NCI-H460 (cell line): ENCODE measurements at places on chromosomes 3 and 15. TPM values are rescaled to one million over a fixed set of nuclear protein-coding genes. Genes with fewer than 3 reads are reported as not detected.

DNA sequence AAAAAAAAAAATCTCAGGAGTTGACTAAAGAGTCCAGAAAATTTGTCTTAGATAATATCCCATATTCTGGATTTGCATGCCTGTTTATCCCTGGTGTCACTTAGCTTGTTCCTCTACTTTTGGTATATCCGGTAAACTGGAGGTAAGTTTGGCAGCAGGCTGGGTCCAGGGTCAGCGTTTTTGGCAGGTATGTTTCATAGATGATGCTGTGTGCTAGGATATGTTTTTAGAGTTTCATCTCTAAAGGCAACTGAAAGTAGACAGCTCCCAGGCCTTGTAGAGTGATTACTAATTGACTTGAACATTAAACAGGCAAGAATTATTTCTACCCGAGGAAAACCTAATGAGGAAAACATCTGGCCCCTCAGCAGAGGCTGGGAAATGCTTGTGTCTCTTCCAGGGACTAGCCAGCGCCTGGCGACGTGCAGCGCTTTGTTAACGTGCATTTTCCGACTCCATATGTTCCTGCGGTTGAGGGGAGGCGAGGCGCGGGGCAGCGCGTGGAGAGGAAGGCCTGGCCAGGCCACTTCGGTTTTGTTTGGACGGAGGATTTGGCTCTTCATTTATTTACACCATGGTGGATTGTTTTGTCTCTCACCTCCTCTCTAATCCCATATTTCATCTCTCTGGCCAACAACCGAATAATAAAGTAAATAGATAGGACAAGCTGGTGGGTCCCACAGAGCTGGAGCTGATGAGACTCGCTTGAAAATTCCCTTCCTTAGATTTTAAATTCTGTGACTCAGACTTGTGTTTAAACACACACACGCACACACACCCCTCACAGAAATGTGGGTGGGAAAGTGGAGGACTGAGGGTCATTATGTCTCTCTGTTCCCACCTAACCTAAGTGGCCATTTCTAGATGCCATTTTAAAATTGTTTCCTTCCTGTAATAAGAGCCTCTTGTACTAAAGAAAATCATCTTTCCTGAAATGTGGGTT is 65.3 kb downstream of the ASB7 start:
- DNase-seq, result no peak

DNA sequence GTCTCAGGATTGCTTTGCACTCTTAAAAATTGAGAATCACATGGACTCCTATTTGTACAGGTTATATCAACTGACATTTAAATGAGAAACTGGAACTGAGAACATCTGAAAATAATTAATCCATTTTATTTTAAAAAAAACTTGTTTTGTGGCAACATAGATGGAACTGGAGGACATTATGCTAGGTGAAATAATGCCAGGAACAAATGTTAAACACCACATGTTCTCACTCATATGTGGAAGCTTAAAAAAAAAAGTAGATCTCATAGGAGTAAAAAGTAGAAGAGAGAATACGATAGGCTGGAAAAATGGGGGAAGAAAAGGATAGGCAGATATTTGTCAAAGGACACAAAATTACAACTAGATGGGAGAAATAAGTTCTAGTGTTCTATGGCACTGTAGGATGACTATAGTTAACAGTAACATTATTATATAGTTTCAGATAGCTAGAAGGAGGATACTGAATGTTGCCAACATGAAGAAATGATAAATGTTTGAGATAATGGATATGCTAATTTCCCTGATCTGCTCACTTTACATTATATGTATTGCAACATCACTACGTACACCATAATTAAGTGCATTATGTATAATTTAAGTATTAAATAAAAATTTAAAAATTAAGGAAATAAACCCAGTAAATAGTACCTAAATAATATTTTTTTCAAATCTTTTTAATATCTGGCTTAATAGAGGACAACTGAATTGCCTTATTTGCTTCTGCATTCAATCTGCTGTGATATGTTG is 100.5 kb upstream of the TSPAN3 start:
- DNase-seq, result no peak

DNA sequence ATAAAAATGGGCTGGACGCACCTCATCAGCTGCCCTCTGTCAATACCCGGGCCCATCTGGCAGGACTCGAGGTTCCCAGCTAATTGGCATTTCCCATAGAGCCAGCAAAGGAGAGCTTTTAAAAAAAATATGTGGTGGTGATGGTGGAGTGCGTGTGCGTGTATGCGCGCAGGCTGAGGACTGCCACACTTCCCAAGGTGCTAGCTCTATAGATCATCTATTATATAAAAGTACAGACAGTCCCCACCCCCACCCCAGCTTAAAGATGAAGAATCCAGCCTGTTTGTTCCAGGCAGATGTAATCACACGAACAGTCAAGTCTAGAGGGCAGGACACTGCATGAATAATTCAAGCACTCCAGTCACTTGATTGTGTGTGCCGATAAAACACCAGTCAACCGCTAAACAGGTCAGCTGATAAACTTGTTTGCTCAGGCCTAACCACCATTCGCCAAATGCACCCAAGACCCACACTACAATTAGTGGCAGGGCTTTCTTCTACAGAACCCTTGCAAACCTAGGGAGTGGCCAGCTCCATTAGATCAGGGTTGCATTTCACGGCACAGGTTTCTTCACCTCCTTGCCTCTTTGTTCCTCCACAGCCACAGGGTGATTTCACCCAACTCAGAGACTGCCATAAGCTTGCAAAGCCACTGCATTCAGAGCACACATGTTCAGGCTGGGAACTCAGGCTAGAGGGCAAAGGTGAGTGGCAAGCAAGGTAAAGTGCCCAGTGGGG is 5.8 kb downstream of the TLE3 start:
- no peak for DNase-seq

GRCh38 chr3:196621611-196622010 is 17.9 kb upstream of the NRROS start:
- DNase-seq, result no peak

DNA sequence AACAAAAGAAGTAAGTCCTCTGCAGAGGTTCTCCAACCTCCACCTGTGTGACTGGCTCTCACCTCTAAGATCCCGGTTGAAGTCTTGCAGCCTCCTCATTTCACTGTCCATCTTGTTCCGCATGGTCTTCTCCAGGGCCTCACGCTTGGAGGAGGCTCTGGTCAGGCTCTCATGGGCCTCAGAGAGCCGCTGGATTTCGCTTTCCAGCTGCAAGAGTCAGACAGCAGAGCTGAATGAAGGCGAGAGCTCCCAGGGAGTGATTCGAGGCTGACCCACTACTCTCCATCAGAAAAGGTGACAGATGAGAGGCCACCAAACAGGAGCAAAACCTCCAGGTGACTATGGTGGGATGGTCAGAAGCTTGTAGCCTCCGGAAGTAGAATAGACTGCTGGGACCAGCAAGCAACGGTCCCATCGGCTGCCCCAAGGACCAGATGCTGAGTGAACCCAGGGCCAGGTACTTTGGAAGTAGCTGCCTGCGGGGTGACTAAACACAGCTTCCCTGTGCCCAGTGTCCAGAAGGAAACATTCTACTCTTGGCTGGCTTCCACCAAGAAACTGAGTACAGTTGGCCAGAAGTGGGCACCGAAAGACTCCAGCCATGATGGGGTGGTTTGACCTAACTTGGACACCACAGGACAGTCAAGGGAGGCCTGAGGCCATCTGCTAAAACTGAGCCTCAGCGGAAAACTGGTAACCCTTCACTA is 7.9 kb downstream of the AMOTL2 start:
- no peak for DNase-seq

DNA sequence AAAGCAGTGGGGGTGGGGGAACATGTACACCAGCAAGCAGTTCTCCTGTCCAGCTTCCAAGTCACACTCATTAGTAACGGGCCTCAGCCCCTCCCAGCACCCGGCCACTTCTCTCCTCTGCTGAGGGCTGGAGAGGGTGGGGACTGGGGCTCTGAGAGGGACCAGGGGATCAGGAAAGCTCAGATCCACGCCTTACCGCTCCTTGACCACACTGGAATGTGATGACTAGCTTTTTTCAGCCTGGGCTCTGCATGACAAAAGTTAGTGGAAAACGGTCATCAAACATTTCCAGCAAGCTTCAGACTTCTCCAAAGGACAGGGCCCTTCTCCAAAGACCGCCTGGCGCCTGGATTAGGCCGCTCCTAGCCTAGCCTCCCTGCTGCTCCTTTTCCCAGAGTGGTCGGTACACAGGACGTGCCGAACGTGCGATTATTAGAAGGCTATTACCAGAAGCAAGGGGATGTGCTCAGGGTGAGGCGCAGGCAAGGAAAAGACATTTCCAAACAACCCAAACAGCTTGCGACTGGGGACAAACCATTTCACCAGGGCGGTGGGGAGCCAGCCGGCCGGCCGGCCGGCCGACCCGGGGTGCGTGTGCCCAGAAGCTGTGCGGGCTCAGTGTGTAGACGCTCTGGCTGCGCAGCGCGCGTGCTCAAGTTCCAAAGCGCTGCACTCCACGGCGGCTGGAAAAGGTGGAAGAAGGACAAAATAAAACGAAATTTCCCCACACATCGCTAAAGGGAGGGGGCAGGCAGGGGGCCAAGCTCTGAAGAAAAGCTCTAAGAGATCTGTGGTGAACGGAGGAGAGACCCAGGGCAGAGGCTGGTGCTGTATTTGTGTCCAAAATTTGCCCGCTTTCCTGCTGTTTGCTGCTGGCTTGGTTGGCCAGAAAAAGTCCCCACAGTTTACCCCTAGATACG is 51.0 kb upstream of the SSR3 start:
- DNase-seq, result peak; percentile 9

DNA sequence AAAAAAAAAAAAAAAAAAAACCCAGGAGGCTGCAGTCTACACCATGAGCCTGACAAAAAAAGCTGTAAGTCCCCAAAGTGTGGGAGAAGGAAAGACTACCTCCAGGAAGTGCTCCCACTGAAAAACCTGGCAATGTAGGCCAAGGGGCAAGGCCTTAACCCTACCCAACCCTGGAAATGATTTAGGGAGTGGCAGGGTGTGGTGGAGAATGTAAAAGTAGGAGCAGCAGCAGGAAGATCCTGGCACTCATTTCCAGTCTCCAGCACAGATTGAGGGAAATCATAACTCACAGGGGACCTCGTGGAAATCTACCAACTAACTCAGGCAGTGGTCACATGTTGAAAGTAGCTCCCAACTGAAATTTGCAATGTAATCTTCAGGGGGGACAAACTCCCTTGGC is 839.5 kb downstream of the EPHA3 start:
- no peak for DNase-seq

The CHRM5 gene
- not detected in 2 replicates for total RNA-seq

The SPINK8 gene
- total RNA-seq, result not detected in 2 replicates

The SPTSSB gene
- not detected in 2 replicates for total RNA-seq

The HYKK gene
- total RNA-seq, result 6.6 and 6.9 TPM in 2 replicates

The ZNF774 gene
- 0.69 and 1.5 TPM in 2 replicates for total RNA-seq

The CX3CR1 gene
- not detected in 2 replicates for total RNA-seq

DNA sequence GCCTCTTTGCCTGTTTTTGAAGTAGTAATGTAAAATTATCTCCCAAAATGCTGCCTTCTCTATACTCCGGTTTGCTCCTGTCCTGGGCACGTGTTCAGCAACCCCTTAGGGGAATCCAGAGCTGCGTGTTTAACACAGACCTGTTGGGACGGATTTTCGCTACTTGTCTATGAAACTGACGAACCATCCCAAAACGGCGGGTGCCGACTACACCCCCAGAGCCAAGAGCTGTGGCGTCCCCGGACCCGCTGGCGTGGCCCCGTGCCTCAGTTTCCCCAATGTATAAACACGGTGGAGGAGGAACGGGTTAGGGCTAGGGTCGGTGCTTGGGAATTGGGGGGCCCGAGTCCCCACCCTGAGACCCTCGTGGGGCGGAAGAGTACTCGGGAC is 473 bp downstream of the FHIT start:
- DNase-seq, result no peak

The KCNH8 gene
- total RNA-seq, result not detected in 2 replicates

DNA sequence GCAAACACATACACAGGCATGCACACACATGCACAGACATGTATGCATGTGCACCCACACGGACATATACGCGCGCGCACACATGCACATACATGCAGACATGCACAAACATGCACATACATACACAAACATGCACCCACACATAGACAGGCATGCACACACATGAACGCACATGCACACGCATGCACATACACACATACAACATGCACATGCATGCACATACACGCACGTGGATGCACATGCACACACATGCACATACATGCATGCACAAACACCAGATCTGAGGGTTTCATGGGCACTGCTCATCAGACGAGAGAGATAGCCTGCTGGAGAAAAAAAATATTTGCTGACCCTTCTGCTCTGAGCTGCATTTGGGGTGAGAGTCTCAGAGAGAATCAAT is 31.7 kb upstream of the NTRK3 start:
- DNase-seq, result no peak

- no peak for DNase-seq
Observed at GRCh38 chr15:100330221-100330620, 11.6 kb downstream of the ADAMTS17 start.

DNA sequence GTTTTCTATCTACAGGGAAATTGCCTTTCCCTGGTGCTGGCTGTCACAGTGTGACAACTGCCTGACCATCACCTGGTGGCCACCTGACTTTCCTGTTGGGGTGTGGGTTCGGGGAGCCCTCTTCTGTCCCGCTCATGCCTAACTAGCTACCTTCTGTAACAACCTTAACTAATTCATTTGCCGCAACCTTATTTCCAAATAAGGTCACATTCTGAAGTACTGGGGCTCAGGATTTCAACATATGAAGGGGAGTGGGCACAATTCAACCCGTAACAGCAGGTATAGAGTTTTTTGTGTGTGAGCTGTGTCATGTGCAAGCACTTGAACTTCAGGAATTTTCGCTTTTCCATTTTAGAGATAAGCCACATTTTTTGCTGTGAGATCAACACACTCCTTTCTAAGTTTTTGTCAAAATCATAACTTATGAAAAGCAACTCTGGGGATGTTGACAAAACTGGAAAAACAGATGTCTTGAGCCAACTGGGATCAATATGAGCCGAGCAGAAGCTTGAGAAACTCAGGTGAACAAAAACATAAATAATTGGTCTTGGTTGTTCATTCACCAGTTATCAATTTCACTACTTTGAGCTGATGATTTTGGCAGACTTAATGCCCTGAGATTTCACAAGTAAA is 242.0 kb upstream of the RGMA start:
- no peak for DNase-seq

The CELSR3 gene
- total RNA-seq, result 0.79 and 1.4 TPM in 2 replicates

The CRABP1 gene
- 0.25 TPM in 1 of 2 replicates, not detected in the other for total RNA-seq

GRCh38 chr15:29919380-29919881 is 97.2 kb upstream of the TJP1 start:
- DNase-seq, result no peak

DNA sequence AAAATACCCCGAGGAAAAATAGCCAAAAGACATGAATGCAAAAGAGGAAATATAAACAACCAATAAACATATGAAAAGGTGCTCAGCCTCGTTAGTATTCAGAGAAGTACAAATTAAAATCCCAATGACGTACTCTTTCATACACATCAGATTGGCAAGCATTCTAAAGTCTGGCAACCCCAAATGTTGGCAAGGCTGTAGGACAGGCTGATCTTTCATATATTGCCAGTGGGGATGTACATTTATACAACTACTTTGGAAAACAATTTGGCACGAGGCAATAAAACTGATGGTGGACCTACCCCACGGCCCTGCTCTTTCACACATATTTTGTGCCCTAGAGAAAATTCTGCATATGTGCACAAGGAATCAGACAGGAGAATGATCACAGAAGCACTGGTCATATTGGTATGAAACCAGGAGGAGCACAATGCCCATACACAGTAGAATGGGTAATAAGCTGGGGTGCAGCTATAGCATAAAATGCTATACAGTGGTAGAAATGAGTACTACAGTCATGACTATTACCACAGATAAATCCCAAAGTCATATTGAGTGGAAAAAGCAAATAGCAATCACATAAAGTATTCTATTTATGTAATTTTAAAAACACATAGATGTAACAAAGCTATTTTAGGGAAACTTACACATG is 176.0 kb upstream of the SLC24A5 start:
- DNase-seq, result no peak

- no peak for DNase-seq
Observed at GRCh38 chr3:45472795-45473194, 84.4 kb downstream of the LARS2 start.
